Activated CD8-positive, alpha-beta memory T cell treated with anti-CD3 and anti-CD28 coated beads for 48 hours (primary cell): ENCODE measurements at places on chromosomes 1 and 21.

DNA sequence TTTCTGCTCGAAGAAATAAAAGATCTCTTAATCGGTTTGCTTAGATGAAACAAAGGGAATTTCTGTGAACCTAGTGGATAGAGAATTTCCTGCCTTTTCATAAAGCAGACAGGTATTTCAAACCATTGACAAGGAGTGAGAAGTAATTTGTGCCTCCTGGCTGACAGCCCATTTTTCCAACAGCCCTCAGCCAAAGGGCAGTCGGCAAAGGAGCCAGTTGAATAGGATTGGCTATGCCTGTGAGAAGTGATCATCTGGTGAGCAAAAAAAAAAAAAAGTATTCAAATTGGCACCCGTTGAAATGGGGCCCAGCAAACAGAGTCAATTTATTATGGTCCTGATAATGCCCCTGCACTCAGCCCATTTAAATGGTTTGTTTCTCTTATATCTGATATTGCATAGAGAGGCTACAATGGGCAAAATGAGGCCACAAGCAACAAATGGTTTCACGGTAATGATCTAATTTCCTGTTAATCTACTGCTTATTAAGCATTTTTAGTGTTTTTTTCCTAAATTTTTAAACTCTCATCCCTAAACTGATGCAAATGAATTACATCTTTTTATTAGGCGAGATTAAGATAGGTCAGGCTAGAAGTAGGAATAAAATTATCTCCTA is 477.5 kb downstream of the NUF2 start:
- DNase-seq: no peak

- no peak for DNase-seq
These were observed 9.2 kb downstream of the PTBP2 start for GRCh38 chr1:96730574-96731298.

- DNase-seq: no peak
These were observed 1.0 kb upstream of the ATP2B4 start for GRCh38 chr1:203625628-203626019.

DNA sequence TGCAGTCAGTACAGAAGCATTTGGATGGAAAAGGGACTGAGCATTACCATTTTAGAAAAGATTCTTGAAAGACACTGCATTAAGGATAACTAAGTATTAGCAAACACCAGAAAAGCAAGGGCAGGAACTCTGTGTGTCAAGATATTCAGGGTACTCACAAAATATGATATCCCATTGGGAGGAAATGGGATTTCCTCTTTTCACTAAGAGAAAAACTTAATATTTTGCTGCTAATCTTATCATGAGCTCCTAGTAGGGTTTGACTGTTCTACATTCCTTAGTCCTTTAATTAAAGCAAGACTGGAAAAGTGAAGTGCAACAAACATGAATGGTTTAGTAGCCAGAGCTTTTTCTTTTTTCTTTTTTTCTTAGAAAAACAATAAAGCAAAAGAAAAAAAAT is 305.9 kb upstream of the ADGRL4 start:
- DNase-seq: no peak

DNA sequence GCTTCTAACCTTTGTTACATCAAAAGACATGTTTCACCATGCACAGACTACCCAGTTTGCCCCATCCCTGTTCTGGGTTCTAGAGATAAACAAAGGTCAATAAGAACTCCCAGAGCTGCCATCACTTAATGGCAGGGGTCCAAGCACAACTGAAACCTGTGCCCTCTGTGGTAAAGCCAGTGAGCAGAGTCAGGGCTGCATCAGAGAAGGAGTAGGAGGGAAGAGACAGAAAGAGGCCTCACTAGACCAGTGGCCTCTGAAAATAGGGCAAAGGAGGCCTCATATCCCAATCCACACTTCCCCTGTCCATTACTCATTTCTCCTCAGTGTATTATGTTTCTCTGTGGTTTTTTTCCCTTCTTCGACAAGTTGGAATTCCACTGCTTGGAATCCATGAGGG is 10.2 kb downstream of the ATP1A2 start:
- DNase-seq: no peak

DNA sequence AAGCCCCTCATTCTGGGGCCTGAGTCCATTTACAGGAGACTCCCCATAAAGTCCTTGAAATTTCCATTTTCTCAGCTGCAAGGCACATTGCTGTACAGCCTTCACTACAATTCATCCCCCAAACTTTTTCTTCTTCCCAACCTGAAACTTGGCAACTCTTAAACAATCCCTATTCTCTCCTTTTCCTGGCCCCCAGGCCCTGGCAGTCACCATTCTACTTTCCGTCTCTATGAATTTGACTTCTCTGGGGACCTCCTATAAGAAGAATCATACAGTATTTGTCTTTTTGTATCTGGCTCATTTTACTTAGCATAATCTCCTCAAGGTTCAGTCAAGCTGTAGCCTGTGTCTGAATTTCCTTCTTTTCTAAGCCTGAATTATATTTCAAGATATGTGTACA is 332.9 kb downstream of the PCP4 start:
- DNase-seq: no peak

DNA sequence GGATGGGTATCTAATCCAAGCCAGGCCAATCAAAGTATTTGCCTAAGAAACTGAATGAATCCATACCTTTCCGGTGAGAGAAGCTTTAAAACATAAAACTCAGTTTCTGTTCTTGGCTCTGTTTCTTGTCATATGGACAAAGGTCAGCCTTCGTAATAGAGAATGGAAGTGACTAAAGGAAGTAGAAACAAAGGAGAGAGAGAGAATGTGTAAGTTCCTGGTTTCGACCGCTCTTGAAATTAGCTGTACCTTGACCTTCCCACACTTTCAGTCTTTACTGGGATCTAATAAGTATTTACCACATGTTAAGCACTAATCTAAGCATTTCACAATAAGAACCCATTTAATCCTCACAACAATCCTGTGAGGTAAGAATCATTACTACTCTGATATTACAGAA is 19.6 kb upstream of the CLCA4 start:
- DNase-seq: no peak
